ENCODE measurements at places on chromosomes 12 and 14.

DNA sequence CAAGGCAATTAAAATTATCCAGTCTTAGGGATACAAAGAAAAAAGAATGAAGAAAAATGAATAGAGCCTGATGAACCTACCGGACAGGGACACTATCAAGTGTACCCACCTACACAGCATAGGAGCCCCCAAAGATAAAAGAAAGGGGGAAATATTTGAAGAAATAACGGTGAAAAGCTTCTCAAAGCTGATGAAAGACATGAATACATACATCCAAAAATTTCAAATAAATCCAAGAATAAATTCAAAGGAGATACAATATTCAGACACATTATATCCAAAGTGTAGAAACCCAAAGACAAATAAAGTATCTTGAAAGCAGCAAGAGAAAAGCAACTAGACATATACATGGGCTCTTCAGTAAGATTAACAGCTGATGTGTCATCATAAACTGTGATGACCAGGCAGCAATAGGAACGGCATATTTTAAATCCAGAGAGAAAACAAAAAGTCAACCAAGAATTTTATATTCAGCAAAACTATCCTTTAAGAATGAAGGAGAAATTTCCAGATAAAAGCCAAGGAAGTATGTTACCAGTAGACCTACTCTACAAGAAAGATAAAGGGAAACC, 56.0 kb downstream of the CDK17 start:
- DNase-seq, result no peak

DNA sequence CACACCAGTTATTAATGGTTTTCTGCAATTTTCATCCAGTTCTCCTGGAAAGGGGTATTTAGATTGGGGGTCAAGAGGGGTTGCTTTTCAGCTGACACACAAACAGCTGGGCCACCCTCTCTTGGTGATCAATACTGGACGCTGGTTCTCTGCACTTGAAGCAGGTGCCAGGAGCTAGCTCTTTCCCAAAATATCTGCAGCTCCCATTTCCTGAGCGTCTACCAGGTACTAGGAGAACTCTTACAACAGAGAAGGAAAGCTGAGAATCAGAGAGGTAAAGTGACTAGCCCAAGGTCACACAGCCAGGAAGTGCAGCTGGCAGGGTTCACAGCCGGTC, 1.2 kb downstream of the TESC start:
- DNase-seq, result no peak

- DNase-seq, result no peak
These were observed 22.3 kb upstream of the CTDSP2 start for GRCh38 chr12:57868851-57869268.

GRCh38 chr12:77133566-77133965, 68.2 kb upstream of the E2F7 start:
- DNase-seq, result no peak

- DNase-seq, result peak; percentile 43
These were observed 578 bp downstream of the PPP1R13B start for GRCh38 chr14:103846543-103847450.

DNA sequence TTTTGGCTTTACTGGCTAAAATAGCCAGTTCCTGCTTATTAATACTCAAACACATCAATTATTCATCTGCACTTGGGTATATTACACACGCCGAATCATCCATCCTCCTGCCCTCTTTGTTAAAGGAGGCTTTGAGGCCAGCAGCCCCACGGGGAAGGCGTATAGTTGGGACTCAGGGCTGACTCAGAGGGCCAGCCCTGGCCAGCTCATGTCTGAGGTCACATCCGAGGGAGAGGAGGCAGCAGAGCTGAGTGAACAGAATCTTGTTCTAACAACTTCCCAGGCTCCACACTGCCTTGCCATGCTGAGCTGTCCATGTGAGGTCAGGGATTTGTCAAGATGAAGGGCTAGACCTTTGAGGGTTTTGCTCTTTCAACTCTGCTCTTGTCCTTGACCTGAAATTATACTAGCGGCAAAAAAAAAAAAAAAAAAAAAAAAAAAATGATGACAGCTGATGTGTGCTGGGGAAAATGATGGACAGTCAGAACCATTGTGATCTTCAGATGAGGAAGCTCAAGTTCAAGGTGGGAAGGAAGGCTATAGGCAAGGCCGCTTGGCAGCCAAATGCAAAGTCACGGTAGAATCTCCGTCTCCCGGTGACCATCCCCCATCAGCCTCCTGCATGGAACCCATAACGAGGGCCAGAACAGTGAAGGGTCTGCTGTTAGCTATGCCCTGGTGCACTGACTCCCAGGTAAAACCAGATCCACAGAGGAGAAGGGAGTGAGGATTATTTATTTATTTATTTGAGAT, 12.5 kb upstream of the MARK3 start:
- peak; percentile 56 for DNase-seq

DNA sequence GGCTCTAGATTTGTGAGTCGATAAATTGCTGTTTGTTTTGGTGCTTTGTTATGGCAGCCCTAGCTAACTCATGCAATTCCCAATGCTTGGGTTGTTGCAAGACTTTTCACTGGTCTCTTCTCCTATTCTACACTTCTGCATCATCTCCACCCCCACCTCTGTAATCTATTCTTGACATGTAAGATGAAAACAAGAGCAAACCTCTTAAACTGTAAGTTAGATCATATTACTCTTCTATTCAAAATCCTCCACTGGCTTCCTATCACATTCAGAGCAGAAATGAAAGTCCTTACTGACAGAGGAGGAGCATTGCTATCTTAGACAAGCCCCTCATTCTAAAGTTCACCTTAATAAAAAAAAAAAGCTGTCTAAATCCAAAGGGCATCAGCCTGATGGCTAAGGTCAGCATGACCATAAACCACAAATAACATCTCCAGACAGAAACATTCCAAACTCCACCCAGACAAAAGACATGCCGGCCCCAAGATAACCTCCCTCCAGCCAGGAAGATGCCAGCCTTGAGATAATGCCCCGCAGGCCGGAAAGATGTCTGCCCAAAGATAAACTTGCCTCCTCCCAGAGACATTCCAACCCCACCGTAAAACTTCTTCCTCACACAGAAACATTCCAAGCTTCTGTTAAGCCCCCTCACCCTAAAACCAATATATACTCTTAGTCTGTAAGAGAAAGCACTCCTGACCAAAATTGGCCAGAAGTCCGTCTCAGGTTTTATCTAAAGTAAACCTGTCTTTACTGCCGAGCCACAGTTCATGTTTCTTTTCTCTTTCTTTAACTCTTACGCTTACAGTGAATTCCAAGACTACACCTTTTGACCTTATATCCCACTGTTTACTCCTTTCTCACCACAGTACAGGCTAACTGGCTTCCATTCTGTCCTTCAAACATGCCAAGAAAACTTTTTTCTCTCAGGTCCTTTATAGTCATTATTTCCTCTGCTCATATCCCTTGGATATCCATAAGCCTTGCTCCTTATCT, 308.9 kb downstream of the KCNH5 start:
- DNase-seq, result no peak

DNA sequence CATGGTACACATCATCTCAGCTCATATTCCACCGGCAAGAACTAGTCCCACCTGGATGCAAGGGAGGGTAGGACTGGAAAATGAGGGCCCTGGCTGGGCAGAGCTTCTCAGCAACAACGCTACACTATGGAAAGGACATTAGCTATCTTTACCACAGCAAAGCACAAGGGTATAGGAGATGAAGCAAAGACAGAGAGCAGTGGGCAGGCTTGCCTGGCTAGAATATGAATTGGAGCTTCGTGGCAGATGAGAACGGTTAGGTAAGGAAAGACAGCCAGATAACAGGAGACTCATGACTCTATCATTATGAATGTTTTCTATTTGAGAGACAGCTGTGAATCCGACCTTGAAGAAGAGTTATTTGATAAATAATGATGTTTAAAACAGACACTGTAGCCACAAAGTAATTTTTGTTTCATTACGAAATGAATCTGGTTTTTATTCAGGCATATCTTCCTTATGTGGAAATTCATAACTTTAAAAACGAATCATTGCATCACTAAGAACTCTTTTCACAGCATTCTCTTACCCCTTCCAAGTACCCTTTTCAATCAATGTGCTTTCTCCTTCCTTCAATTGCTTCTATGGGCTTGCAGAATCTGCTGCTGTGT, 59.1 kb upstream of the PCED1B start:
- no peak for DNase-seq

- DNase-seq, result no peak
These were observed 151.0 kb upstream of the NAV3 start for GRCh38 chr12:77679686-77680085.

GRCh38 chr14:99077076-99077843, 194.7 kb downstream of the BCL11B start:
- no peak for DNase-seq

- no peak for DNase-seq
These were observed 2.6 kb upstream of the PRKD1 start for GRCh38 chr14:29930283-29930682.

GRCh38 chr12:6613776-6614512, 6.8 kb upstream of the CHD4 start:
- no peak for DNase-seq

- no peak for DNase-seq
These were observed 7.6 kb upstream of the OVCH1 start for GRCh38 chr12:29505122-29505521.

DNA sequence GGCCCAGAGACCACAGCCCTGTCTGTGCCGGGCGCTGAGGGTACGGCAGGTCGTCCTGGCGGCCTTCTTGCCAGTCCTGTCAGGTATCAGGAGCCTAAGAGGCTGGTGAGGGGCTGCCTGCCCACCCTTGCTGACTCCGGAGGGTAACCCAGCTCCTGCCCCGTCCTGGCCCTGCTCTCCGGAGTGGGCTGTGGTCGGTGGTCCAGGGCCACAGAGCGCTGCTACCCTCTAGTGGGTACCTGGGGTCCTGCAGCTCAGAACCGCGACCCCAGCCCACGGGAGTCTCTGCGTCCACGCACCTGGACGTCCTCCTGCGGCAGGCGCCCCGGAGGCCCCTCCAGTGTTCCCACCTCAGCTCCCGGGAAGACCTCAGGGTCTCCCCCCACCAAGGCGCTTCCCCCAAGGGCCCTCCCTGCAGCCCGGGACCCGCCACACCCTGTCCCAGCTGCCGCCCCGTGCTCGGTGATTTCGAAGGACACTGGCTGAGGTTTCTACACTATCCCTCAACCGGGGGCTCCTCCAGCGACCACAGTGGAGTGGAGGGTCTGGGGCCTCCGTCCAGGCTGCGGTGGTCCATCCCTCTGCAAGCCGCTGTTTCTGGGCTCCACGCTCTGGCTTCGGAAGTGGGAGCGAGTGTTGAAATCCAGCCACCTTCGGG, 75.9 kb upstream of the FBRSL1 start:
- no peak for DNase-seq

GRCh38 chr14:102777711-102778337, 575 bp downstream of the TRAF3 start:
- DNase-seq, result no peak

- no peak for DNase-seq
These were observed 55.8 kb downstream of the TPCN1 start for GRCh38 chr12:113276946-113277500.

GRCh38 chr12:79662046-79662811, 28.5 kb downstream of the PAWR start:
- DNase-seq, result no peak

DNA sequence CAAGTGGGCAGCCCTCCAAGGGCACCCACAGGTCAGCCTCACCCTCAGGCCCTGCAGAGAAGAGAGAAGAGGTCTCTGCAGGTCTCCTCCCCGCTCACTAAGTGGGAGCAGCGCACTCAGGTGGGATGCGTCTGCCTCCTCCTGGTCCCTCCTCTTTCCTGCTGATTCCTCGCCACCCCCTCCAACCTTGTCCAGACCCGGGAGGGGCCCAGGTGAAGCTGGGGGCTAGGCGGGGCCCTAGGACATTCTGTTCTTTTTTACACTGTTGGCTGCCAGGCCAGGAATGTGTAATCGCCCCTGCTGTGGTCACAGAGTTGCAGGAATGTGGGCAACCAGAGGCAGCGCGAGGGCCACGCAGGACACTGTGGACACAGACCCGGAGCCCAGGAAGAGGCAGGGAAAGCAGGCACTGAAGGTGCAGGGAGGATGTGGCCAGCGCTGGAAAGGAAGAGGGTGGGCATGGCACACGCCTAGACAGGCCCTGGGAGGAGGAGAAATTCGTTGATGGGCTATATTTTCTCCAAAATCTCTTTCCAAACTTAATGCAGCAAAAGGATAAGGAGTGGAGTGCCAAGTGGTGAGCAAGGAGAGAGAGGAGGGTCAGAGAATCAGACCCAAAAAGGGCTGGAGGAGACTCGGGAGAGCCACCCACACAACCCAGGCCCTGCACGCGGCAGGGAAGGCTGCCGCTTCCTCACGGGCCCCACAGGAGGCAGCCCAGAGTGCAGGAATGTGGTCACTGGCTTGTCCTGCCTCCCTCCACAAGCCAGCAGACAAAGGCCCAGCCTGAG, 911 bp upstream of the SCNN1A start:
- DNase-seq, result no peak

- no peak for DNase-seq
These were observed 11.3 kb downstream of the PLD4 start for GRCh38 chr14:104935955-104936354.

DNA sequence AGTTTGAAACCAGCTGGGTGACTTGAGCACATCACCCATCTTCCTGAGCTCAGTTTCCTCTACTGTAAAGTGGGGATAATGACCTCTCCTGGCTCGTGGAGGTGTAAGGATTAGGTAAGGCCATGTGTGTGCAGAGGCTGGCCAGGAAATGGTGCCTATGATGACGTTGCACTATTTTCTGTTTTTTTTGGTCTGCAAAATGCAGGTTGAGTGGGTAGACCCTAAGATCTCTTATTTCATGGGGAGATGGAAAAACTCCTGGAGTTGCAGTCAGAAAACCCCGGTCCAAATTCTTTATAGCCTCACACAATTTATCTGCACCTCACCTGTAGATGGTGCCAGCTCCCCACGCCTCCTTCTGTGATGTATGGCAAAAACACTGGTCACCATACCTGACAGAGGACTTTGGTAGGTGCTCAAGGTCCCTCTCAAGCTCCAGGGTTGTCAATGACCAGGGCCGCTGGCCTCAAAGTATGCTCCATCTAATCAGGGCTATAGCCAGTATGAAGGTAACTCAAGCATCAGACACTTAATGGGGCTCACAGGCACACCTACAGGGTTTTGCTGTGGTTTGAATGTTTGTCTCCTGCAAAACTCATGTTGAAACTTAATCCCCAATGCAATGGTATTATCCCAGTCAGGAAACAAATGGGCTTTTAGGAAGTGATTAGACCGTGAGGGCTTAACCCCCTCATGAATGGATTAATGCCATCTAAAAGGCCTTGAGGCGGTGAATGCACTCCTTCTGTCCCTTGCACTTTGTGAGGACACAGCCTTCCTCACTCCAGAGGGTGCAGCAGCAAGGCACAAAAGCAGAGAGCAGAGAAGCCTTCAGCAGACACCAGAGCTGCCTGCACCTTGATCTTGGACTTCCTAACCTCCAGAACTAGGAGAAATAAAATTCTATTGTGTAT, 17.6 kb downstream of the C14orf132 start:
- no peak for DNase-seq

DNA sequence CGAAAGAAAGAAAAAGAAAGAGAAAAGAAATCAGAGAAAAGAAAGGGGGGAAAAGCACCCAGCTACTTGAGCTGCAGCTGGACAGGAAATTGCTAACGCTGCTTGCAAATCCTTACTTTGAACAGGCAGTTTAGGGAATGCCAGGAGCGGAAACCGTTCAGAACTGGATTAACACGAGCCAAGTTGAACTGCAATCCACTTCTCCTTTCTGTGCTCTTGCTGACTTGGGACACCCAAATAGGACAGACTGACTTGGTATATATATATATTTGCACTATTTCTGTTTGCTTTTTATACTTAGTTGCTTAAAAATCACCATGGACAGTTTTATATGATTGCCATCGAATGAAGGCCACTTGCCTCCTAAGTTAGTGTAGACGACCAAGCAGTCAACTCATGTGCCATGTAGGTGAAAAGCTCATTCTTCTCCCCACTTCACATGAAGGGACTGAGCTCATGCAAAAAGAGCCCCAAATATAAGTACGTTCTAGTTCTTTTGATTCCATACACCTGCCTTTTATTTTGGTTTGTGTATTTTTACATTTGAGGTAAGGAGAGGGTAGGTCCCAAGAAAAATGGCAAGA, 5.5 kb downstream of the DUSP6 start:
- DNase-seq, result no peak

Measured in NK-92 treated with Interleukin-12 subunit alpha and Interleukin-12 subunit beta, amount 100 ng/mL, for 24 hours (cell line).